HT-29 (cell line): ENCODE measurements at places on chromosomes 12 and 14. TPM values are rescaled to one million over a fixed set of nuclear protein-coding genes. Genes with fewer than 3 reads are reported as not detected.

SLC10A1 gene
- not detected in 2 replicates for total RNA-seq

TAS2R20 gene
- 0.79 and 0.86 TPM in 2 replicates for total RNA-seq

NRL gene
- 4.5 and 6.5 TPM in 2 replicates for total RNA-seq

LRRC10 gene
- not detected in 2 replicates for total RNA-seq

TNS2 gene
- 57.7 and 71.9 TPM in 2 replicates for total RNA-seq

ACOT4 gene
- 3.3 and 3.5 TPM in 2 replicates for total RNA-seq

RTL1 gene
- total RNA-seq = not detected in 2 replicates

PROX2 gene
- not detected in 2 replicates for total RNA-seq

KRT72 gene
- total RNA-seq = not detected in 2 replicates

LALBA gene
- total RNA-seq = not detected in 2 replicates

PLEK2 gene
- 32.1 and 48.1 TPM in 2 replicates for total RNA-seq

PLCZ1 gene
- total RNA-seq = not detected in 2 replicates

KRAS gene
- 8.2 and 10.2 TPM in 2 replicates for total RNA-seq

IGFBP6 gene
- 394 and 417 TPM in 2 replicates for total RNA-seq

UBE3B gene
- total RNA-seq = 16.8 and 17.4 TPM in 2 replicates

MLEC gene
- 226 and 266 TPM in 2 replicates for total RNA-seq

FGF23 gene
- not detected in 2 replicates for total RNA-seq
